ENCODE measurements at places on chromosomes 1 and 21. TPM values are rescaled to one million over a fixed set of nuclear protein-coding genes. Genes with fewer than 3 reads are reported as not detected.

DNA sequence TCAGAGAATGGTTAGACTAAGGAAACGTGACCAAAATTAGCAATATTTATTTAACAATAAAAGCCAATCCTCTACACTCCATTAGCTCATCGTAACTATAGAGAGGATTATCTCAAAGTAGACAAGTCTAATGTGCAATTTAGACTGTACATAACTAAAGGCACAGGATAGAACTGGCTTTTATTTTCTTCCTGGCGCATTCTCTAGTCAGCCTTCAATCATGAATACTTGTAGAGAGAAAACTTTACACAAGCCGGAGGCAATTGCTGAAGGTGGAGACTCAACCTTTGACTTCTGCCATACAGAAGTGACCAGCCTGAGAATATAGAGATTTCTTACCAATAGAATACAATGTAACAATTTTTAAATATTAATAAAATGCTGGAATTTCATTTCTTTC lies 777.9 kb downstream of the LTN1 start:
- DNase-seq = no peak

DNA sequence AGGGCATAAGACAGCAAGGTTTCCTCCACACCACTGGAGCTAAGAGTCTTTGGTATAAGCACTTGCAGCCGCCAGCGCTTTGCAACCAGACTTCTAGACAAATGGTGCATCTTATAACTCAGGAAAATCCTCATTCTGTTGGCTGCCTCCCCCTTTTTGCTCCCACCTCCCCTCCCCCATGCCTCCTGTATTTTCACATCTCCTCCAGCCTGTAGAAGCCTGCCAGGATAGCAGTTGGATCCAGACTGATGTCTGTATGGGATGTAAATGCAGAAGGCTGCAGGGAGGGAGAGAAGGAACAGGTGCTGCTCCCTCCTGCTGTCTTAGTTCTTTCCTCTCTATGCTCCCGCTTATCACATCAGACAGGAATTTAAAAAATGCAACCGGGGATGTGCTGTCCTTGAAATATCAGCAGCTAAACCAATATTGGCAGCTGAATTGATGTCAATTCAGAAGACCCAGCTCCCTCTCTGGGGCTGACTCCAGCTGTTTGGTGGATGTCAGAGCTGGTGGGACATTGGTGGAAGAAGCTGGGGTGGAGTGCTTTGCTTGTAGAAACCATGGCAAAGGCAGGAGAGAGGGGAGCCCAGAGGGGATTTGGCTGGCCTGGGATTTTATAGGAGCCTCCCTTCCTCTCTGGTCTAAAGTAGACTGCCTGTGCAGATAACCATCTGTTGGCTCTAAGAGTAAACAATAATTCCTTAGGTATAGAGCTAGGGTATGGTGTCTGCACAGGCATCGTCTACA lies 53.5 kb downstream of the NFASC start:
- DNase-seq = no peak

DNA sequence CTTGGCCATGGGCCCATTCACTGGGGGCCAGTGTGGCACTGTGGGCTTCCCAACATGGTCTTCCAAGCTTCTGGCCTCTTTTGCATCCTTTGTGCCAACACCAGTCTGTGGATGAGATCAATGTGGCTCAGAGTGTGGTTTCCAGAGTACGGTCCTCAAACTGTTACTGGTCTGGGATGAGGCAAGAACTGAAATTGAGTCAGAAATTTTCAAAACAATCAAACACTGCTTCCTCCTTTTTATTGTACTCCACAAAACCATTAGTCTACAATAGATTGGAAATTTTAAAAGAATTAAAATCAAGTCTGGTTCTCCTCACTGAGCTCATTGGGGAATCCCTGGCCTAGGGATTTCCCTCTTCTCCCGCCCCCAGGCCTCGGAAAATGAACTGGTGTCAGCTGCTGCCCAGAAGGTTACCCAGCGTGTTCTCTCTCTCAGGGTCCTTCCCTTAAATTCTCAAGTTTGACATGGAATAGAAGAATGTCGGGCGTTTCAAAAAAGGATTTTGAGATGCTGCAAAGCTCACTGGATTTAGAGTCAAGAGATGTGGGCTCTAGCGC lies 222.0 kb downstream of the SDCCAG8 start:
- no peak for DNase-seq

DNA sequence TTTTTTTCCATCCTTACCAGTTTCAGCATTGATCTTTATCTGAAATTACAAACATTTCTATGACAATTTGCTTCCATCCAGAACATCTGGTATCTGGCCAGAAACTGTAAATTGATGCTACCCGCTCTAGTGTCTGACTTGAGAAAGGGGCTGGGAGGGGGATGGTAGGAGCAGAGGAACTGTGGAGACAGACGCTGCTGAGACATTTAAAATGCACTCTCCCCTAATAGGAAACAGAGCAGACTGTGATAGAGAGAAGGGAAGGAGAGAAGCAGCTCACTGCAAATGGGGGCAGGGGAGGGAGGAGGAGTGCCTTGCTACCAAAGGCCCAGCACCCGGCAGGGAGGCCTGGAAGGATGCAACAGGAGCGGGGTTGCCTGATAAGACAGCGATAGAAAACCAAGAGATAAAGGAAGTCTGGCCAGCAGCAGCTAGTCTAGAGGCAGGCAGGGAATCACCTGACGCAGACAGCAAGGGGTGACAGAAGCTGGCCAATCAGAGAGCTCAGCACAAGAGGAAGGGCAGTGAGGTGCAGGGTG lies 195.5 kb upstream of the NFIA start:
- no peak for DNase-seq

GRCh38 chr1:11847667-11848372 lies at the start of gene NPPA:
Gene NPPA, minus strand, starts transcription at chr1:11847783. Its CDS starts 99 bp downstream, at chr1:11847684.
- no peak for DNase-seq

DNA sequence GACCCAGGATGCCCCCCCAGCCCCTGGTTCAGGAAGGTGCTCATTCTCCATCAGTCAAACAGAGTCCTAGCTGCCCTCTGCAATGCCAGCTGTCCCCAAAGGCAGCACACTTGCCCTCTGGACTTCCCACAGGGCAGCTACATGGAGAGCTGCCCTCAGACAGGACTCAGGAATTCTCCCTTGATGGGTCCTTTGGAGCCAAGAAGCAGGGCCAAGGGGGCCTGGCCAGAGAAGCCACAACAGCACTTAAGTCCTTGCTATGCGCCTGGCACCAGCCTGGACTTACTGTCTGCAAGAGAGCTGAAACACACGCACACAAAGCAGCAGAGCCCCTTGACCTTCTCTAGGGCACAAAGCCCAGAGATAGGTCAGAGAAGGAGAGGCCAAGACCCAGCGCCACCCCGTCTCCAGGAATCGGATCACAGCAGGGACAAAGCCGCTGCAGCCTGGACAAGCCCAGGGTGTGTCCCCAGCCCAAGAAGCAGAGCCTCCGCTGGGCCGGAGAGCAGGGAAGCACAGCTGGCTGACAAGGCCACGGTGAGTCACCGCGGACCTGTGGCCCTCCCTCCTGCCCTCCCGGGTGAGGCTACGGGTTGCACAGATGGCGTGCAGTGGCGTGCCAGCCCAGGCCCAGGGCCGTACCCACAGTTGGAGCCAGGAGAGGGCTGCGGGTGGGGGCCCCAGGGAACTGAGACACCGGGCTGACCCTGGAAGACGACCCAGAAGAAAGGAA lies 1.7 kb downstream of the WNT9A start:
- DNase-seq = no peak

GRCh38 chr1:57324388-57324787 lies 99.5 kb downstream of the DAB1 start:
- DNase-seq = no peak

DNA sequence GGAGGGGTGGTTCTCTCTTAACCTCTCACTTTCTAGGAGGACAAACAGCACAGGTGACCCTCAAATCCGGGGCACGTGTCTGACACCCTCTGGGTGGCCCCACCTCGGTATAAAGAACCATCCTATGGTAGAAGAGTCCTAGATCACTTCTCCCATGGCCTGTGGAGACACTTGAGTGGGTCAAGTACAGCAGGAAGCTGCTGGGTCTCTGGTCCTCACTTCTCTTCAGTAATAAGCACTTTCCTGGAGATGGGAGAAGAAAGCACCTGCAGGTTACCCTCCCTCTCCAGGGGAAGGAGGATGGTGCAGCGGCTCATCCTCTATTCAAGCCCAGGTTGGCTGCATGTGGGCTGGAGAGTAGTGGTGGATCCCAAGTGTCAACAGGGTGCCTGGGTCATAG lies 17.0 kb downstream of the S100A7 start:
- no peak for DNase-seq

LCE2C gene
- total RNA-seq = not detected

MAST2 gene
- 3.4 TPM for total RNA-seq

HAO2 gene
- 5.8 TPM for total RNA-seq

NBPF9 gene
- total RNA-seq = 5.6 TPM

ZMYND12 gene
- total RNA-seq = 1.4 TPM

All from thymus (tissue), 14 donors.